GM12891 (cell line): ENCODE measurements at places on chromosomes 1 and 21.

- DNase-seq, result peak; percentile 17
These were observed 4.2 kb downstream of the HHAT start for GRCh38 chr1:210332719-210333398.

GRCh38 chr1:170150016-170150415, 4.3 kb downstream of the NTMT2 start:
- no peak for DNase-seq

GRCh38 chr21:33312121-33312520, 12.6 kb upstream of the IFNAR1 start:
- no peak for DNase-seq

DNA sequence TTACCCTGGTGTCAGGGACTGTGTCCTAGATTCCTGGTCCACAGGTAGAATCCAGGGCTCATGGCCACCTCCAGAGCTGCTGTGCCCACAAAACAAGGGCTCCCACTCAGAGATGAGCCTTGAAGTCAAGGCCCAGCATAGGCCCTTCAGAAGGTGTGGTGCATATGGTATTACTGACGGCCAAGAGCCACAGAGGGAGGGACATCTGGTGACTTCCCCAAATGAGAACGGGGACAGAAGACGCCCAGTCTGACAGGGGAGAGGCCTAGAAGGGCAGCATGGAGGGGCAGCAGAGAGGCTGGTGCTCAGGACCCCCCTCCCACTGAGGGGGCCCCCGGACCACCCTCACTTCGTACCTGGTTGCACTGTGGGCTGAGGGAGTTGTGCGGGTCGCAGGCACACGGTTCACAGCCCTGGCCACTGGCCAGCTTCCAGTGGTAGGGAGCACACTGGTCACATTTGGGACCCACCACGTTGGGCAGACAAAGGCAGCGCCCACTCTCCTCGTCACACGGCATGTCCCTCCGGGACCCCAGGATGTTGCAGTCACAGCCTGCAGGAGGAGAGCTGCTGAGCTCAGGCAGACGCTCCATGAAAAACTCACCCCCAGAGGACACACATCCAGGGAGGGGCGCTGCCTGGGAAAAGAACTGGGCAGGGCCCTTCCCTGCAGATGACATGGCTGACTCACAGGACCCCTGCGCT, 25.0 kb downstream of the LAMB3 start:
- no peak for DNase-seq

- DNase-seq, result no peak
These were observed 7.8 kb upstream of the CD46 start for GRCh38 chr1:207744000-207744534.

DNA sequence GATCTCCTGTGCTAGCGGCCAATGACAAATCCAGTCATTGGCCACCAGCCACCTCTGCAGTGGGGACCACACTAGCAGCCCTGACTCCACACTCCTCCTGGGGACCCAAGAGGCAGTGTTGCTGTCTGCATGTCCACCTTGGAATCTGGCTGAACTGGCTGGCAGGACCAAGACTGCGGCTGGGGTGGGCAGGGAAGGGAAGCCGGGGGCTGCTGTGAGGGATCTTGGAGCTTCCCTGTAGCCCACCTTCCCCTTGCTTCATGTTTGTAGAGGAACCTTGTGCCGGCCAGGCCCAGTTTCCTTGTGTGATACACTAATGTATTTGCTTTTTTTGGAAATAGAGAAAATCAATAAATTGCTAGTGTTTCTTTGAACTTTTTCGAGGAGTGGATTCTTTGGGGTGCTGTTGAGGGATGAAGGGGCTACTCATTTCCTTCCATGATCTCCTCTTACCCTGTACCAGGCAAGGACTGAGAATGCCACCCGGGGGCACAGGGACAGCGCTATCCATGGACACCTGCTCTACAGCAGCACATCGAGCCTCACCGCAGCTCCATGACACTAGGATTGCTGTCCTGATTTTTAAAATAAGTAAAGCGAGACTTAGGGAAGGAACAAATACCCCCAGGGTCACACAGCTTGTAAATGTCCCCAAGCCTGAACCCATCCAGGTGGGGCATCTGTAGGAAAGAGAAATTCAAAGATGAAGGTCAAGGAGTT, 44.7 kb downstream of the TNNT2 start:
- DNase-seq, result no peak

- no peak for DNase-seq
These were observed 623.7 kb downstream of the PTPRU start for GRCh38 chr1:29860056-29860455.
